ENCODE measurements at places on chromosomes 5 and 9. TPM values are rescaled to one million over a fixed set of nuclear protein-coding genes. Genes with fewer than 3 reads are reported as not detected.

The HTR4 gene
- total RNA-seq: 2.4 TPM

The FGF18 gene
- 0.08 TPM for total RNA-seq

The TMEM174 gene
- not detected for total RNA-seq

The UAP1L1 gene
- 1.8 TPM for total RNA-seq

The NR5A1 gene
- not detected for total RNA-seq

The PHF24 gene
- 0.17 TPM for total RNA-seq

The CYSRT1 gene
- 0.14 TPM for total RNA-seq

The SPATA9 gene
- 0.28 TPM for total RNA-seq

DNA sequence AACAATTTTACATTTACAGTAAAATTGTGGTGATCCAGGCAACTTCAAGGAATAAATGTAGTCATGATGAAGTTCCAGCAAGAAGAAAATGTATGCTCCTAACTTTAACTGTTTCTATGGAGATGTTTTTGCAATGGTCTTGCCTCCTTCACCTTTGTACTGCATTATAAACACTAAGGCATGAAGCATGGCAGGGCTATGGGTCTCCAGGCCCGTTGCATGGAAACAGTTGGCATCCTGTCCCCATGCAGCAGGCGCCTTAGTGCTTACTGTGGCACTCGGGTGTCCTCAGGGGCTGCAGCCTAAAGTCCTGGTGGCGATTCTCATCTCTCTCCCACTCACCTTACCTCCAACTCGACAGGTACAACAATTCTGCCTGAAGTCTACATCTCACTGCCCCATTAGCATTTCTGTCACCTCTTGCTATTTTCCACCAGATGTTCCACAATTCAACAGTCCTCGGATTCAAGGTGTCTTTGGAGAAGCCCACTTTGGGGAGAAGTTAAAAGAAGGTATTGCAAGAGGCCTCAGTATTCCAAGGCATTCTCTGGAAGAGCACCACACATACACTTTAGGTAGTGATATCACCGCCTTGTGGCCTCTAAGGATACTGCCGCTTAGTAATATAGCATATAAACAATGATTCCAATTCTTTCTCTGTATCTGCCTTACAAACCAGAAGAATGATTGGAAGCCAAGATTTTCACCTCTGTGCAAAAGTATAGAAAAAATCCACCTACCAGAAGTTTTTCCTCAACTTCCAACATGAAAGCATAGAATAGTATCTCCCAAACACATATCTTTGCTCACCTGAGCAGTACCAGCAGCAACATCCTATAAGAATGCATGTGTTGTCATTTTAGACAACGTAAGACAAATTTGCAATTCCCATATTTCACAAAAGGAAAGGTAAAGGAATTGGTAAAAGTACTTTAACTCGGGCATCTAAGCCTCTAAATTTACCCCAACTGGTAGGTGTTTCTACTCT, 5.1 kb downstream of the LIFR start:
- H3K4me1 ChIP-seq: peaks cover 1% of the 10 kb centered on the region
- no peak for DNase-seq
- H3K36me3 ChIP-seq: no peaks in the 10 kb centered on the region
- H3K27me3 ChIP-seq: no peaks in the 10 kb centered on the region
- no peak overlapping the region for H3K4me3 ChIP-seq

DNA sequence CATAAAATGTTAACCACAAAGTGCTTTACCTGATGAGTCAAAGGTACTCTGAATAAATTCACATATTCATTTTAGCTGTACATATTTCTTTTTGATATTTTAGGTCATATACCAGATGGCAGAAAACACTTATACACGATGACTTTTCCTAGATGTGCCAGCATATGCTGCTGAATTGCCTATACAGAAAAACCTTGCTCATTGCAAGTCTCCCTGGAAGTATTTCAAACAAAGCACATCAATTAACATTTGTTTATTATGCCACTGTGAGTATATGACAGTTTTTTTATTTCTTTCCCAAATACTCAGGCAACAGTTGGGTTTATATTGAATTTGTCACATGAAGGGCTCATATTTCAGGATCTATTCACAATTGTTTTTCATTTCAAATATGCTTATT, 180.8 kb downstream of the TMEM232 start:
- no peaks in the 10 kb centered on the region for H3K36me3 ChIP-seq
- no peak overlapping the region for H3K27ac ChIP-seq
- H3K4me1 ChIP-seq: no peaks in the 10 kb centered on the region
- no peak for DNase-seq
- H3K27me3 ChIP-seq: no peaks in the 10 kb centered on the region
- H3K4me3 ChIP-seq: no peak overlapping the region

DNA sequence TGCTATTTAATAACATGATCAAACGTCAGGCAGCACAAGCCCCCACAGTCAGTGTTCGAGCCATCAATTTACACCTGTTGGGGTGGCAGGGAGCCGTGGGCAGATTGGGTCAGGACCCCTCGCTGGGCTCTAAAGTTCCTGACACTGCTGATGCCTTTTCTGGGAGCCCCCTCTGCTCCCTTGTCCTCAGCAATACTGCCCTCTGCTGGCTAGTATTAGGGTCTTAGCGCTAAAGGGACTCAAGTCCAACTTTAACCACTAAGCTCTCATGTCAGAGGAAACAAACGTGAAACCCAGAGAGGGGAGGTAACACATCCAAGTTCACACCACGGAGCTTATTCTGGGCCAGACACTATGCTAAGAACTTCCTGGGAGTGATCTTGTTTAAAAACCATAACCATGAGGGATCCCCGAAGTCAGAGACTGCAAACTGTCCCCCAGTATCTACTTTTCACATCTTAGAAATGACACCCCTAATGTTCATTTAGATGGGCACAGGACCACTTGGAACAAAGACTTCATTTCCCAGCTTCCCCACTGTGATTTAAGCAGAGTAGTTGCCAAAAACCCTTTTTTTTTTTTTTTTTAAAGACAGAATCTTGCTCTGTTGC, 20.4 kb downstream of the ANKS6 start:
- H3K4me1 ChIP-seq: no peaks in the 10 kb centered on the region
- H3K4me3 ChIP-seq: no peak overlapping the region
- DNase-seq: peak; percentile 49
- no peaks in the 10 kb centered on the region for H3K27me3 ChIP-seq
- H3K36me3 ChIP-seq: peaks cover 18% of the 10 kb centered on the region

- no peak overlapping the region for H3K27ac ChIP-seq
- no peak for DNase-seq
- H3K36me3 ChIP-seq: no peaks in the 10 kb centered on the region
- no peaks in the 10 kb centered on the region for H3K4me1 ChIP-seq
- no peaks in the 10 kb centered on the region for H3K27me3 ChIP-seq
Observed at GRCh38 chr5:9610969-9611368, 19.2 kb downstream of the TAS2R1 start.

DNA sequence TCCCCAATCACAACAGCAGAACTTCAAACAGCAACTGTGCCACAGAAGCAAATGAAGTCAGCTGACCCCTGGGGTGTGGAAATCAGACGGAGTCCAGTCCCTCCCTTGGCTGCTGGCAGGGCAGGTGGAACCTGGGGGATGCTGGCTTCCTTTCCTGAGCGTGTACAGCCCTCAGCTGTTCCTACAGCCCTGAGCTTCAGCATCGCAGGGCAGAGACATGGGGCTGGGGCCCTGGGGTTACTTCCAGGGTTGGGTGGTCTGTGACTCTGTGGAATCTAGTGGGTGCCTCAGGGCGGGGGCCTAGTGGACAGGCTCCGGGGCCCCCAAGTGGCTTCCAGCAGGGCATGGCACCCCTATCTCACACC, 7.3 kb upstream of the RXRA start:
- peak; percentile 46 for DNase-seq
- no peak overlapping the region for H3K27ac ChIP-seq
- no peak overlapping the region for H3K4me3 ChIP-seq
- peaks cover 40% of the 10 kb centered on the region for H3K4me1 ChIP-seq
- H3K27me3 ChIP-seq: no peaks in the 10 kb centered on the region

DNA sequence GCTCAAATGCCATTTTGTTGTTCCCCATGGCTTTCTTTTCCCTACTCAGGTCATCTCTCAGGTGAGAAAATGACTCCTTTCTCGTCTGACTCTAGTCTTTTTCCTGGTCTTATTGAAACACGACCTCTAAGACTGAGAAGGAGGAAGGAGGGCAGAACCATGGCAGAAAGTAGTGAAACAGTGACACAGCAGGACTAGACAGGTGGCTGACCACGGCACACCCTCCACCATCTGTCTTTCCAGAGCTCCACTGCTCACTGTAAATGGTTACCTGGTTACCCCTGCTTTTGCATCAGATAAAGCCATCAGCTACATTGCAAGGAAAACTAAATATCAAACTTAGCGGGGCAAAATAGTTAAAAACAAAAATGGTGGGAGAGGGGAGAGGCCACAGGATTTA, 30.9 kb downstream of the NR4A3 start:
- H3K4me3 ChIP-seq: no peak overlapping the region
- no peaks in the 10 kb centered on the region for H3K27me3 ChIP-seq
- no peaks in the 10 kb centered on the region for H3K36me3 ChIP-seq
- no peak for DNase-seq
- no peak overlapping the region for H3K27ac ChIP-seq

DNA sequence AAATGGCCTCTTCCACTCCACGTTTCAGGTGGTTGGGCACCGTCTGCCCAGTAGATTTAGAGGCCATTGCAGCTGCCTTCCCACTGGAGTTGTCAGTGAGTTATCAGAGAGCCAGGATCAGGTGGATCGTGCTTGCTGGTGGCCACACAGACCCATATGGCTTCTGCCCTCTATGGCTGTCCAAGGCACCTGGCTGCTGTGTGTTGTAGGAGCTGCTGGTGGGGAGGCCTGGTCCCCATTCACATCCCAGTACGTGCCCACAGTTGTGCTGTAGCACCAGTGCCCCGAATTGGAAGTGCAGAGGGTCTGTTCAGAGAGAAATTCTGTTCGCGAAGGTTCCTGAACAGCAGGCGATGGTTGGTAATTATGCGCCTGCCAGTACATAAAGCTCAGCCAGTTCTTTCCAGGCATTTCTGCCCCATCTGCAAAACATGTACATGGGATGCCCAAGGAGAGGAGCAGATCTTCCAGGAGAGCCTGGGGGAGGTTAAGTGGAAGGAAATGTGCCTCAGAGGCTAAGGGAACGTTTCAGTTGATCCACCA, 41.1 kb downstream of the UBE2QL1 start:
- no peak for DNase-seq
- H3K27me3 ChIP-seq: no peaks in the 10 kb centered on the region
- H3K4me1 ChIP-seq: peaks cover 4% of the 10 kb centered on the region
- H3K27ac ChIP-seq: no peak overlapping the region
- no peak overlapping the region for H3K4me3 ChIP-seq

- H3K4me3 ChIP-seq: no peak overlapping the region
- H3K27me3 ChIP-seq: no peaks in the 10 kb centered on the region
- no peak overlapping the region for H3K27ac ChIP-seq
- no peaks in the 10 kb centered on the region for H3K36me3 ChIP-seq
- no peak for DNase-seq
Observed at GRCh38 chr9:77917800-77918199, 113.8 kb downstream of the GNAQ start.

GRCh38 chr9:134551644-134552348, 89.8 kb upstream of the COL5A1 start:
- H3K4me3 ChIP-seq: no peak overlapping the region
- no peaks in the 10 kb centered on the region for H3K4me1 ChIP-seq
- no peak for DNase-seq
- H3K36me3 ChIP-seq: no peaks in the 10 kb centered on the region
- no peaks in the 10 kb centered on the region for H3K27me3 ChIP-seq

- H3K27ac ChIP-seq: no peak overlapping the region
- no peaks in the 10 kb centered on the region for H3K4me1 ChIP-seq
- no peak overlapping the region for H3K4me3 ChIP-seq
- no peaks in the 10 kb centered on the region for H3K36me3 ChIP-seq
- no peaks in the 10 kb centered on the region for H3K27me3 ChIP-seq
Observed at GRCh38 chr5:67301285-67301903, 104.8 kb upstream of the CD180 start.

GRCh38 chr5:73655521-73656160, 29.6 kb downstream of the ARHGEF28 start:
- no peaks in the 10 kb centered on the region for H3K36me3 ChIP-seq
- no peaks in the 10 kb centered on the region for H3K27me3 ChIP-seq
- H3K4me3 ChIP-seq: no peak overlapping the region

DNA sequence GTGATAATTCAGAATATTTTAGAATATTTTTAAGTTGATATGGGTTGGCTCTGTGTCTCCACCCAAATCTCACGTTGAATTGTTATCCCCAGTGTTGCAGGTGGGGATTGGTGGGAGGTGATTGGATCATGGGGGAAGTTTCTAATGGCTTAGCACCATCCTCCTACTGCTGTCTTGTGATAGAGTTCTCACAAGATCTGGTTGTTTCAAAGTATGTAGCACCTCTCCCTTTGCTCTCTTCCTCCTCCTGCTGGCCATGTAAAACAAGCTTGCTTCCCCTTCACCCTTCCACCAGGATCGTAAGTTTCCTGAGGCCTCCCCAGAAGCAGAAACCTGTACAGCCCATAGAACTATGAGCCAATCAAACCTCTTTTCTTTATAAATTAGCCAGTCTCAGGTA, 214.6 kb upstream of the C9orf72 start:
- no peak overlapping the region for H3K4me3 ChIP-seq
- no peaks in the 10 kb centered on the region for H3K36me3 ChIP-seq
- no peak for DNase-seq
- H3K4me1 ChIP-seq: no peaks in the 10 kb centered on the region
- no peak overlapping the region for H3K27ac ChIP-seq
- H3K27me3 ChIP-seq: no peaks in the 10 kb centered on the region

Measured in liver (tissue), 10 donors.